ENCODE measurements at places on chromosomes 1 and 21.
A peak's percentile ranks its signal among the peaks of the same experiment; 100 is the strongest.

- no peak for DNase-seq
Measured at GRCh38 chr1:192086644-192087043, 71.6 kb upstream of the RGS18 start.

- no peak for DNase-seq
Measured at GRCh38 chr1:148162363-148162762, 10.3 kb upstream of the NBPF11 start.

DNA sequence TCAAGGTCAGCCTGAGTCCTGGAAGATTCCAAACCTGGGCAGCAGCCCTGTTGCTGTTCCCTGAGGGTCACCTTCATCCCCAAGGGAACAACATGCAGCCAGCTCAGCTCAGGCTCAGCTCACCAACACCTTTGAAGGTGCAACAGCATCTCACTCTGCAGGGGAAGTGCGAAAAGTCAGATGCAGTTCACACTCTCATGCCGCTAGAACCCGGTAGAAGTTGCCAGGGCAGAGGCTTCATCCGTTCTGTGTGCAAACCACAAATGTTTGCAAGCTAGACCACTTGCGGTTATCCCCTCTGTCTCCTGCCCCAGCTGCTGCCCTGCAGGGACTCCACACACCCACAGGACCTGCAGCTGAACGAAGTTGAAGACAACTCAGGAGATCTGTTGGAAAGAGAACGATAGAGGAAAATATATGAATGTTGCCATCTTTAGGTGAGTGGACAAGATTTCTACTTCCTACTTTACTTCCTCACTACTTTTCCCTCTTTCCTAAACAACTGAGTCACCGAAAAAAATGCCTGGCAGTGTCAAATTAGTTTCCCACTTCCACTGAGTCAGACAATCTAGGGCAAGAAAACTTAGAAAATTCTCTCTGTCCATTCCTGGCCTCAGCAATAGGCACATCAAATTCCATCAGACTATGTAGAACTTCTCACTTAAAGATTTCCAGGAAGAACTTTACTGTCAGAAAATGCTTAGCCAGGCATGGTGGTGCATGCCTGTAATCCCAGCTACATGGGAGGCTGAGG is 1.8 kb upstream of the FCRL6 start:
- DNase-seq, result no peak

- DNase-seq, result peak; percentile 41
Measured at GRCh38 chr1:214281720-214282629, 1.0 kb downstream of the SMYD2 start.

- no peak for DNase-seq
Measured at GRCh38 chr21:32888971-32889370, 117.4 kb upstream of the PAXBP1 start.

DNA sequence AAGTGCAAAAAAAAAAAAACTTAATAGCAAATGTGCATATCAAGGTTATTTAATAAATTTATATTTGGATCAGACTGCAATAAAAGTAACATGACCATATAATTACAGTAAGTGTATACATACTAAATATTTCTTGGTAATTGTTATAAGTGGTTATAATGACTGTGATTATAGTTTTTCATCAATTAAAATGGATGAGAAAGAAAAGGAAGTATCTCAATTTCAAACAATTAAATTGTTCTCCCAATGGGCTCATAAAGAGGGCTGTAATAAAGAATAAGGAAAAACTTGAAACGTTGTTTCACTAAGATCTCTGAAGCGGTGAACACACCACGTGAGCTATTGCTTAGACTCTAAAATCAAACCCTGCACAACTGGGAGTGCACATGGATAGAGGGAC is 104.1 kb downstream of the CDC42BPA start:
- DNase-seq, result no peak

- no peak for DNase-seq
Measured at GRCh38 chr1:223878598-223879325, 33.0 kb upstream of the TP53BP2 start.

- DNase-seq, result no peak
Measured at GRCh38 chr21:41933313-41934079, 20.3 kb downstream of the C2CD2 start.

DNA sequence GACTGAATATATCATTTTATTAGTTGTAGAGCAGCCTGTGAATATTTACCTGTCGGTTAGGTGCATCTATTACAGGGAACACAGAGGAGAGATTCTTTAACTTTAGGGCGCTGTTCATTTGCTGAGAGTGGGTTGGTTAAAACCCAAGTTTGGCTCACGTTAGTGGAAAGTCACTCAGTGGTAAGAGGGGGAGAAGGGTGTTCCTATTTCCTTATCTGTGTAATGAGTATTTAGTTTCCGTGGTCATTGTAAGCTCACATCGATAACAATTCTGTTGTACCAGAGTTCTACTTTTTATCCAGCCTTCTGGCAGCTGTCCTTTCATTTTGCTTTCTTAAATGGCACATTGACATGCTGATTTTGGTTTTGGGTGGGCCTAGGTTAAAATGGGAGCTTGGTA is 773.2 kb upstream of the ADAMTS5 start:
- no peak for DNase-seq

GRCh38 chr1:81304187-81304586 is 496.5 kb upstream of the ADGRL2 start:
- no peak for DNase-seq

DNA sequence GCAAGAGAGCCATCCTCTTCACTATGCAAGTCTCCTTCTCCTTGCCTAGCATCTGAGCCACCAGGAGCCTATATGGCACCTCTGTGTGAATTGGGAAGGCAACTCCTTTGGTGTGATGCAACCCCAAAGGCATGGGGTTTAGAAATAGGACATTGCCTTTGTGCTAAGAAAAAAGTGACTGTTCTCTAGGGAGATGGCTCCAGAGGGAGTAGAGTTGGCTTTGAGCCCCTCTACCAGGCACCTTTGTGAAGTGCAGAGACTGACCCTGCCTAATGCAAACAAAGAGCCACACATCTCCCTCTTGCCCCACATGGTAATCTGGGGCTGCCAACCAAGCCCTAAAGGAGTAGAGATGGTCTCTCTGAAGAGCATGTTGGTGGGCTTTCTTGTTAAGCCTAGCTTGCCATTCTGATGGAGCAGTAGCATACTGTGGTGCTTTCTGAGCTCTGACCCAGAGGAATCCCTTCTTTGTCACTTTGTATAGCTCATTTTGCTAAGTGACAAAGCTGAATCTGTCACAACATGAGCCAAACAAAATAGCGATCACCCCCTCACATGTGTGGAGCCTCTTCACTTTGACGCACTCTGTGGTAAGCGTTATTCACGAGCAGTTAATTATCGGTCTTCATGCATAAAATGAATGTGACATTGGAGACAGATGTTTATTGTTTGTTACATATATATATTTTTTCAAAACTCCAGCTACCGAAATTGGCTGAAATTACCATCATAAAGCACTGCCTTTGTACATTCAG is 74.4 kb downstream of the RWDD3 start:
- no peak for DNase-seq

DNA sequence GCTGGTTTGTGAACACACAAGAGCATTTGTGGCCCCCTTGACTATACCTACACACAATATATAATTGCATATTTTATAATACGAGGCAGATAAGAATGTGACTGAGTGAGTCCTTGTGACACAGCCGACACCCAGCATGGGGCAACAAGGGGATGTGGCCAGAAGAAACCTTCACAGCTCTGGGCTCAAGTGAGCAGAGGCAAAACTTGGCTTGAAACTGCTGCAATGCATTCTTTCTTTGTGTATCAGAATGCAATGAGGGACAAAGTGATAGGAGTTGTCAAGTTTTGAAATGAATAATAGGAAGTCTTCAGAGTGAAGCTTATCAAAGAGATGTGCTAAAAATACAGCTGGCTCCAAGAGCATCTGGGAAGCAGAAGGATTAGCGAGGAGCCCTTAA is 124.0 kb upstream of the C8B start:
- no peak for DNase-seq

GRCh38 chr21:25515484-25516405 is 91.5 kb downstream of the MRPL39 start:
- DNase-seq, result no peak

- DNase-seq, result no peak
Measured at GRCh38 chr1:46113948-46114347, 18.5 kb downstream of the PIK3R3 start.

DNA sequence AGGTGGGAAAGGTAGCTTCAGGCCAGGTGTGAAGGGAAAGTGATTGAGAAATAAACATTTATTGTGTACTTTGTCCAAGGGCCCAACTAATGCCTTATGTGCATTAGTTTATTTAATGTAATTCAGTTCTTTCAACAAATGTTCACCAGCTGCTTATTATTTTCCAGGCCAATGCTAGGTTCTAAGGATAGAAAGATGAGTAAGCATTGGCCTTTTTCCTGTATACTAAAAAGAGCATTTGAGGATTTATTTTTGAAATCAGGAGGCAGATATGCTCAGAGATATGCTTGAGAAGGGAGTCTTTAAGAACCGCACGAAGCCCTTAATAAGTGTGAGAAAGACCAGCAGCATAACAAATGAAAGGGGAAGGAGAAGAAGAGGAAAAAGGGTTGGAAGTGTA is 32.0 kb downstream of the CLCA1 start:
- no peak for DNase-seq

- no peak for DNase-seq
Measured at GRCh38 chr1:210700083-210700482, 371.4 kb downstream of the HHAT start.

- DNase-seq, result no peak
Measured at GRCh38 chr1:22313321-22313720, 138.3 kb upstream of the ZBTB40 start.

- DNase-seq, result no peak
Measured at GRCh38 chr1:243550276-243550675, 294.4 kb downstream of the SDCCAG8 start.

DNA sequence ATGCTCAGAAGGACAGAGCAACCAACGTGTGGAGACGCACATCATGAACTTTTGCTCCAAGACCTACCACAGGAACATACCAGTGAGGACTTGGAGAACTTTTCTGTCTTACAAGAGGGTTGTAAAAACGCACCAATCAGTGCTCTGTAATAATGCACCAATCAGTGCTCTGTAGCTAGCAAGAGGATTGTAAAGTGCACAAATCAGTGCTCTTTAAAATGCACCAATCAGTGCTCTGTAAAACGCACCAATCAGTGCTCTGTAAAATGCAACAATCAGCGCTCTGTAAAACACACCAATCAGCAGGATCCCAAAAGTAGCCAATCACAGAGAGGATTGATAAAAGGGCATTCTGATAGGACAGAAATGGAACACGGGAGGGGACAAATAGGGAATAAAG is 40.4 kb upstream of the SPAG17 start:
- no peak for DNase-seq

- no peak for DNase-seq
Measured at GRCh38 chr21:20250337-20250736, 747.9 kb upstream of the NCAM2 start.

DNA sequence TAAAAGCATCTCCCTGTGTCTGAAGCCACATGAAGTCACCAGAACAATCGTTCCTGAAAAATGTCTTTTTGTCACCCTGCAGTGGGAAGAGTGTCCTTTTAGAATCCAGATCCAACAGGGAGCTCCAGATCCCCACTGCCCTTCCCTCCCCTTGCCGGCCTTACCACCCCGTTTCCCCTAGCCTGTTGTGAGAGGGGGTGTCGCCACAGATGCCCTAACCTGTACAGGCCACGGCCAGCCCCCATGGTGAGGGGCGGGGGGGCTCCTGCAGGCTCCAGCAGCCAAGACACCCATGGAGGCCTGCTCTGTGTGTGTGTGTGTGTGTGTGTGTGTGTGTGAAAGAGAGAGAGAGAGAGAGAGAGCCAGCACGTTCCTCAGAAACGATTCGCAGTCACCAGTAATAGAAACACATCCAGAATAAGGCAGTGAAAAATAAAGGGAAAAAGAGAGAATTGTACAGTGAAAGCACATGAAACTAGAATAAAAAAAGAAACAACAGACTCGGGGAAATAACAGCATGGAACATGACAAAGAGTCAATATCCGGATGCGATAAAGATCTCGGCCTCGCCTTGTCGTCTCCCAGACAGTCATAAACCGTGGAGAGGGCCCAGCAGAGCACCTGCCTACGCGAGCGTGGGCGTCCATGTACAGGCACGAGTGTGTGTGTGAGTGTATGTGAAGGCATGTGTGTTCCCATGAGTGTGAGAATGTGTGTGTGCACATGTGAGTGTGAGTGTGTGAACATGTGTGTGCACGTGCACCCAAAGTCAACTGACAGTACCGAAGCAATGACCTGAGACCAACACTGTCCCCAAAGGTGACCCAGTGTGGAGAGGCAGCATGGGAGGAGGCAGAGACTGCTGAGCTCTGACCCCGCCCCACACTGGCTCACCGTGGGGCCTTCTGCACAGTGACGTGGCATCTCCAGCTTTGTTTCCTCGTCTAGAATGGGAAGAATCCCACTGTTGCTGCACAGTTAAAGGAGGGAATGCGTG is 303.8 kb downstream of the NPHP4 start:
- no peak for DNase-seq

- no peak for DNase-seq
Measured at GRCh38 chr1:98289311-98289710, 368.5 kb upstream of the DPYD start.

GRCh38 chr1:3066826-3067225 is 2.2 kb upstream of the PRDM16 start:
- DNase-seq, result no peak

GRCh38 chr21:34648739-34649297 is 20.0 kb upstream of the CLIC6 start:
- no peak for DNase-seq

DNA sequence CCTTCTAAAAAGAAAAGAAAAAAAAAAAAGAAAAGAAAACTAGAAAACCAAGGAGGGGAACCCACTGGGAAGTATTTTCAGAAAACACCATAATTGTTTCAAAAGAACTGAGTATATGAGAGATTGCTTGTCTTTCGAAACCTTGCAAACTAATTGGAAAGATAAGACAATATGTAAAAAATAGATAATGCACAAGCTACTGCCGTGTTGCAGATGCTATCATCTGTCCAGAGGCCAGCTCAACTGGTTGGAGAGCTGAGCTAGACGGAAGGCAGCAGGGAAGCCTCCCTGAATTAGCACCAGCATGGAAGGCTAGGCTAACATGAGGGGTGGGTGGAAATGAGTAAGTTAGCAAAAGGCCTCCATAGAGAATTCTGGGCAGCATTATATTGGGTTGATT is 16.2 kb upstream of the CACHD1 start:
- no peak for DNase-seq

DNA sequence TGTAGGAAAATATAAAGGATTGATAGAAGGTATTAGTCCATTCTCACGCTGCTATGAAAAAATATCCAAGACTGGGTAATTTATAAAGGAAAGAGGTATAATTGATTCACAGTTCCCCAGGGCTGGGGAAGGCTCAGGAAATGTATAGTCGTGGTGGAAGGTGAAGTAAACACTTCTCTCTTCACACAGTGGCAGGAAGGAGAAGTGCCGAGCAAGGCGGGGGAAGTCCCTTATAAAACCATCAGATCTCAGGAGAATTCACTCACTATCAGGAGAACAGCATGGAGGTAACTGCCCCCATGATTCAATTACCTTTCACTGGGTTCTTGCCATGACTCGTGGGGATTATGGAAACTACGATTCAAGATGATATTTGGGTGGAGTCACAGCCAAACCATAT is 1806.0 kb downstream of the MRPL39 start:
- no peak for DNase-seq

DNA sequence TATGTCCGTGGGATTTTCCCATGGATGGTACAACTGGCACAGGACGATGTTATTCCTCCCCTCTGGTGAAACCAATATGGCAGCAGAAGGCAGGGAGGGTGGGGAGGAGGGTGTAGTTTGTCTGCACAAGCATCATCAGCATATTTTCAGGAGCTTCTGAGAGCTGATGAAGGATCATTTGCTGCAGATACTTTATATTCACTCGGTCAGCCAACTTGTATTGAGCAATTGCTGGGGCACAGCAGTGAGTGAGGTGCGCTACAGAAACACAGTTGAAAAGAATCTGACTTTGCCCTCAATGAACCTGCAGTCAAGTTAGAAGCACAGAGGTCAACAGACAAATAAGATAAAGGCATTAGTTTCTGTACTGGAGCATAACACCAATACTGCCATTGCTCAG is 13.0 kb downstream of the PKP1 start:
- DNase-seq, result no peak

Measured in DMS79 (cell line).